ENCODE measurements at places on chromosomes 12 and 14. TPM values are rescaled to one million over a fixed set of nuclear protein-coding genes. Genes with fewer than 3 reads are reported as not detected.

DNA sequence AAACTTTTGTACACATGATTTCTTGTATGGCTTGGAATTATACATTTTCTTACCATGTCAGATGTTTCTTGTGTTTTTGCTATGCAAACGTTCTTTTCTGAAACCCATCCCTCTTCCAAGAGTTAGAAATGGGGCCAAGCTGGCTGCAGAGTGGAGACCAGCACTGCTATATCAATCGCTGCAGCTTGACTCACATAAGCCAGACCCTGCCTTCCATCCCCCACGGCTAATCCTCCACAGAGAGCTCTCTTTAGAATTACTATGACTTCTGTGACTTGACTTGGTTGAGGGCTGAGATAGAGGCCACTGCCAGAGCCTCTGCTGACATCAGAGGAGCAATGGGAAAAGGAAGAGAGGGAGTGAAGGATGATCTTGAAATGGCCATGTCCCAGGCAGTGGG is 147.9 kb downstream of the DACT1 start:
- DNase-seq = no peak

DNA sequence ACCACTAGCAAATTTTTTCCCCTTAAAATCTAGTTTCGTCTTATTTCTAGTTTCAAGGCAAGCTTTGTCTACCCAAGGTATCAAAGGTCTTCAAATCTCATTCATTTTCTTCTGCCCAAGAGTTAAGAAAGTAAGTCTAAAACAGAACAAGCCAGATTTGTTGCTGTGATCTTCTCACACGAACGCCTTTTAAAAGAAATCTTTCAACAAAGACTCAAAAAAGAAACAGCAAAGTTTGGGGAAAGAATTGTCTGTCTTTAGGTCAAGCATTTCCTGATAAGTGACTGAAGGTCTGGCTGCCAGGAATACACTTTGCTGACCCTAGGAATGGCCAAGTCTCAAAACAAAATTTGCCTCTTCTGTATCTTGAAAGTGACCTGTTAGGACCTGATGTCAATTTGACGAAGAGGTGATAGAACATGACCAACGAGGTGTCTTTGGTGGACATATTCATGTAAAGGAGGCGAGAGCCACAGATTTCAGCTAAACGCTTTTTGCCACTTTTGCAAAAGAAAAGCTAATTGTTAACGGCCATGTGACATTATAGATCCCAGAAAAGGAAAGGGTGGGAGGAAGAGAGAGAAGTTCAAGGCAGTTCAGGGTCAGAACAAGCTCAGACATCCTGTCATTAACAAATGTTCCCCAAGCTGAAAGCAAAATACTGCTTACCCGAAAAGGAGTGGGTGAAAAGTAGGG is 1.7 kb downstream of the CDK17 start:
- no peak for DNase-seq

The EFS gene
- total RNA-seq = 32.1 TPM

DNA sequence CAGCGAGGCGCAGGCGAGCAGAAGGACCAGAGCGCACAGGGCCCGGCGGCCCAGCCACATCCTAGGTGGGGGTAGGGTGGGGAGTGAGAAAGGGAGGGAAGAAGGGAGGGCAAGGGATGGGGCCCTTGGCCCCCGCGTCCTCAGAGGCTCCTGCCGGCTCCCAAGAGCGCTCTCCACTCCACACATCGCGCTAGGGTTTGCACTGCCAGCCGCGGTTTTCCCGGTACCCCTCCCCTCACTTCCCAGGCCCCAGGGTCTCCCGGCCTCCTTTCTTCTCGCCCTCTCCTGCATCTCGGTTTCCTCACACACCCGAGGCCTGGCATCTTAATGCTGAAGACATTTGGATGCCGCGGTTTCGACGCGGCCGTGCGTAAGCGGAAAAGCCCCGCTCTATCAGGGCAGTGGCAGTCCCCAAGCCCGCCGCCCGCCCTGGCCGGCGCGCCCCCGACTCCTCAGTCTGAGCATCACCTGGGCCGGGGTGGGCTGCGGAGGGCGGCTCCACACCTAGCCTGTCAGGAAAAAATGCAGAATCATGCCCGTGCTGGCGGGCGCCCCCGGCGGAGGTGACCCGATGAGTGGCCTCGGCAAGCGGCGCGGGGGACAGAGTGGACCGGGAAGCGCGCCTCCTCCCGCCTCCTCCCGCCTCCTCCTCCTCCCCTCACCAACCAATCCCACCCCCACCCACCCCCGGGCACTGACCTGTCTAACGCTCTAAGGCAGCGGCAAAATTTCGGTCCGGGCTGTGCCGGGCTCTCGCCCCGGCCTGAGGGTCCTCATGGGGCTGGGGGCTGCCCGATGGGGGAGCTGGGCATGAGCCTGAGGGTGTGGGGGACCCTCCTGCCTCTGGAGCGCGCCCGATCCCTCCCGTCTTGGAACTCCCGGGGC is 686 bp downstream of the B4GALNT1 start:
- DNase-seq = peak; percentile 64

The SERPINA1 gene
- not detected for total RNA-seq

- no peak for DNase-seq
Observed at GRCh38 chr12:25710128-25710527, 157.0 kb upstream of the LMNTD1 start.

- peak; percentile 86 for DNase-seq
Observed at GRCh38 chr12:42482748-42483520, 106.6 kb downstream of the PRICKLE1 start.

The ENO2 gene
- 166 TPM for total RNA-seq

- DNase-seq = peak; percentile 62
Observed at GRCh38 chr14:73283608-73284379, 46.5 kb downstream of the PAPLN start.

DNA sequence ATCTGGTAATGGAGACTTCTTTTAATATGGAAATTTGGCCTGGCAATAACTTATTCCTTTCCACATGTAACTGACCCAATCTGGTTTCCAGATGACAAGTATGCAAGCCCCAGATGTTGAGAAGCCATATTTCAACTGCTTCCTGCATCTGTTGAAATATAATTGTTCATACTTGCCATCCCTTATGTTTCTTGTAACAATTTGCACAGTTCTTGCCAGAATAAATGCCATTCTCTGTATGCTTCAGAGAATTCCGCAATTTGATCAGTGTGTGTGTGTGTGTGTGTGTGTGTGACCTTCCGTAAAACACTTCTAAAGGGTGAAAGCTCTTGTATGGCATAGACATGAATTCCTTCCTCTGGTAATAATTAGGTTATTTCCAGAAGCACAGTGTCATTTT is 1.8 kb upstream of the CLEC2A start:
- no peak for DNase-seq

GRCh38 chr14:73237786-73238423 is 599 bp downstream of the PAPLN start:
- no peak for DNase-seq

The LIN7A gene
- total RNA-seq = 18.4 TPM

GRCh38 chr12:66107451-66107915 is 23.1 kb downstream of the LLPH start:
- peak; percentile 74 for DNase-seq

DNA sequence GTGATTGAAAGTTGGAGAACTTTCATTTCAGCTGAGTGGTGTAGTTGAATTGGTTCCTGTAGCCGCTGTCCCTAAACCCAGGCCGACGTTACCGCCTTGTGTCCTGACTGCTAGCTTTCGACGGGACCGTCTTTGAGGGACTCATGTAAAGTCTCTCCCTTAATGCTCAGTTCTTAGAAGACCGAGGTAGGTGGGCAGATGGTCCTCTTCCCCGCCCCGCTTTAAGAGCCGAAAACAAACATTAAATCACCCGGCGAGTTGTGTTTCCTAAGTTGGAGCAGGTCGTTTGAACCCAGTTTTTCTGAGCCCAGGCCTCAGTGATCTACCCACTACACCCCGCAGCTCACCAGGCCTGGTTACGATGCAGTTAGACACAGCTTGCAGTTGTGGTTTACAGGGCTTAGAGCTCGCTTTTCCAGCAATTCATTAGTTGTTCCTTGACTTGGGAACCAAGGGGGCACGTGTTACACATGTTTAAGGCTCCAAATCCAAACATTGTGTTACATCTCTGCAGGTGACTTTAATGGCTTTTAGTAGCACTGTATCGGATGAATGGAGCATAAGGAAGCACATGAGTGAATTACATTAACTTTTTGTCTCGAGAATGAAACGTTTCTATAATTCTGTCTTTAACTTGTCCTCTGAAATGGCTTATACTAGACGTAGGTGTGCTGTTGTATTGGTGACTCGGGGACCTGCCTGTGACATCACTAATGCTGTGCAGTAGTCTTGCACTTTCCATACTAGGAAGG is 790 bp downstream of the NEDD1 start:
- peak; percentile 52 for DNase-seq

The TCP11L2 gene
- total RNA-seq = 6.1 TPM

- no peak for DNase-seq
Observed at GRCh38 chr12:111111681-111112080, 191.3 kb upstream of the MYL2 start.

The FAM161B gene
- total RNA-seq = 0.79 TPM

The CD163L1 gene
- total RNA-seq = 0.18 TPM

GRCh38 chr12:57001448-57001906 is 4.9 kb downstream of the ZBTB39 start:
- DNase-seq = peak; percentile 83

DNA sequence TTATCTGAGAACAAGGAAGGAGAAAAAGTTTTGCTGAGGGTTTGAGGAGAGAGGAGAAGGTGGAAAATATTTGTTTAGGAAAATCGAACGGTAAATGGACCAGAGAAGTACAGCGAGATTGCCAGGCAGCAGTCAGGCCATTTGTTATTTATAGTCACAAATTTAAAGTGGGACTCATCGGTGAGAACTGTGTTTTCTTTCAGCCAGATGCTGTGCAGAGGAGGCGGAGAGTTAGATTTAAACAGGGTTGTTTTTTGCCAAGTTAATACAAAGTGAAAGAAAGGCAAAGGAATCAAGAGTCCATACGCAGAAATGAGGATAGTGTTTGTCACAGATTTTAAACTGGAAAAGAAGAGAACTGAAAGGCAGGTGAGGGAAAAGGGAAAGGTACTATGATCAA is 200.6 kb upstream of the CNOT2 start:
- no peak for DNase-seq

GRCh38 chr12:1011091-1011490 is 20.1 kb downstream of the ERC1 start:
- no peak for DNase-seq

DNA sequence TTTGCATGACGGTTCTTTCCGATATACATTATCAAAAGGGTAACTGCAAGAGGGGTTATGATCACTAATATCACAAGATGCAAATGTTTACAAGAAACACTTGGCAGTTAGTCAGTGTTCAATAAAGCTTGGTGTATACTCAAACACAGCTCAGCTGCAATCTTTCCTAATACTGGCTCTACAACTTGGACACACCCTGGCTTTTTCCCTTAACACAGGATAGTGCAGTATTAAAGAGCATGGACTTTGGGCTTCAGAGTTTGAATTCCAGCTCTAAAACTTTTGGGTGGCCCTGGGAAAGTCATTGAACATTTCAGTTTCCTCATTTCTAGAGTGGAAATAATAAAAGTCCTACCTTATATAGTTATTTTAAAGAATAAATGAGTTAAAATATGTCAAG is 107.0 kb downstream of the HECTD4 start:
- DNase-seq = no peak

The GPHN gene
- 13.9 TPM for total RNA-seq

DNA sequence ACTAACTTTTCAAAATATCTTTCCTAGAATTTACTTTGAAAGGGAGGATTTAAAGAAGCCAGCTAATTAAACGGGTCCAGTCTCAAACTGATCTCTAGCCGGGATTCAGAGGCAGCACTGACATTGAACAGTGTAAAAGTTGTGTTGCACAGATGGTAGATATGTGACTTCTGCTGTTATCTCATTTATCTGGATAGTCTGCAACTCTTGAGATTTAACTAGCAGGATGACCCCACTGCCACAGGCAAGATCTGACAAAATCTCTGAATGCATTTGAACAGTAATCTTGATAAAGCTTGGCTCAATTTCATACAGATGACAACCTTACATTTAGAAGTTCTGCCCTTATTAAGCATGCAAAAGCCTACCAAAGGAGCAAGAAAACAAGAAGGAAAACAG is 138.0 kb upstream of the CPNE8 start:
- DNase-seq = no peak

GRCh38 chr14:34003082-34003668 is 52.3 kb upstream of the EGLN3 start:
- no peak for DNase-seq

- no peak for DNase-seq
Observed at GRCh38 chr12:2029851-2030250, 22.9 kb upstream of the CACNA1C start.

The KRT7 gene
- total RNA-seq = 8.9 TPM

The CARMIL3 gene
- total RNA-seq = 5.8 TPM

GRCh38 chr14:65618996-65619395 is 206.5 kb downstream of the FUT8 start:
- no peak for DNase-seq

The TAS2R46 gene
- total RNA-seq = 0.88 TPM

The ENDOU gene
- not detected for total RNA-seq

DNA sequence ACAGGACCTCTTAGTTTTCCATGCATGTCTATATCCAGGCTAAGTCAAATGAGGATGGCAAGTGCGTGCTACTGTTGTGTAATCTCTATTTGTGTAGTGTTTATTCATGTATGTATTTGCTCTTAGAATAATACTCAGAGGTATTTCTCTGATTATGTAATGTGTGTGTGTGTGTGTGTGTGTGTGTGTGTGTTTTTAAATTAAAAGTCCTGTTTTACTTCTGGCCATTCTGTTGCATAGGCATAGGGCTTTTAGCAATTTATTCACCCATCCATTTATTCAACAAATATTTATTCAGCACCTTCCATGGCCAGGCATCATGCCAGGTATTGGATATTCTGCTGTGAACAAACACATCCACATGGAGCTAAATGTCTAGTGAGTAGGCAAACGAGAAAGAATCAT is 63.5 kb downstream of the PELI2 start:
- no peak for DNase-seq

DNA sequence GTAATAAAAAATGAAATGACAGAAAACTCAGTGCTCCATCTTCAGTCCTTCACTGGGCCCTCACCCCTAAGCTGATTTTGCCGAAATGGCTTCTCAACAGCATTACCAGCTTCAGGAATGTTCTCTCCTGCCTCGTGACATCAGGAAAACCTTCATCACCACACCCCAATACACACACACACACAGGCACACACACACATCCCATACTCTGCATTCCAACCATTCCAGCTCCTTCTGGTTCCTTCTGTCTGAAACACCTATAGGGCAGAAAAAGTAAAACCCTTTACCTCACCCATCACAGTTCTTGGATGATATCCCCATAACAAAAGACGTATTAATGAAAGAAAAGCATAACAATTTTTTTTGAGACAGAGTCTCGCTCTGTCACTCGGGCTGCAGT is 75.9 kb downstream of the CCDC60 start:
- DNase-seq = peak; percentile 48

DNA sequence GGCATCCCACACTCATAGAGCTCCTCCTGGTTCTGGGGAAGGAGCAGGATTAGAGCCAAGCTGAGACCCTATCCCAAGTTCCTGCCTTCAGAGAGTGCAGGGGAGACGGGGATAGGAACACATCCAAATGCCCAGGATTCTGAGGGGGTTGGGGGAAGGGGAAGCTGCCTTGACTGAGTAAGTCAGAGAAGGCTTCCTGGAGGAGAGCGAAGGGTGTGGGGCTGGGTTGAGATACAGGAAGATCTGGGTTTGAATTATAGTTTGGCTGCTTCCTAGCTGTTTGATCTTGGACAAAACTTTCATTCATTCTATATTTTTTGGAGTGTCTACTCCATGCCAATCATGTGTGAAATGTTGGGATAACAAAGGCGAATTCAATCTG is 8.0 kb upstream of the AQP2 start:
- no peak for DNase-seq

Measured in H9 (cell line).